SK-MEL-5 (cell line): ENCODE measurements at places on chromosomes 5 and 9. TPM values are rescaled to one million over a fixed set of nuclear protein-coding genes. Genes with fewer than 3 reads are reported as not detected.

The SLCO6A1 gene
- not detected in 2 replicates for total RNA-seq

The AGXT2 gene
- not detected in 2 replicates for total RNA-seq

DNA sequence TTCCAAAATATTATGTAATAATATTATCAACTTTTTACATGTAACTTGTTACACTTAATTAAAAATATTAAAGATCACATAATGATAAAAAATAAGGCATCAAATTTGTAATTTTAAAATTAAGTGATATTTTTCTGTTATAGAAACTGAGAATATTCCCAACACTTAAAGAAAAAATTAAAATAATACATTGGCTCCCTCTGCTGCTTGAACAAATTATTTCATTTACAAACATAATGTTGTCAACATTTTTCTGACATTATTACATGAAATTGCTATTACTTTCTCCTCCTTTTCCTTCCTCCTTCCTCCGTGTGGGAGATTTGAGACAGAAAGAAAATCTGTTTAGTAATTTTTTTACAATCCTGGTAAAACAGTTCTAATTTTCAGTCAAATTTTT lies 42.3 kb downstream of the RNF180 start:
- DNase-seq: peak; percentile 47

GRCh38 chr9:130939405-130940026 lies 469 bp upstream of the FIBCD1 start:
- DNase-seq: no peak

- no peak for DNase-seq
Measured at GRCh38 chr5:83586874-83587776, 115.6 kb downstream of the VCAN start.

GRCh38 chr5:136037001-136037705 lies 8.4 kb downstream of the TGFBI start:
- peak; percentile 94 for DNase-seq

GRCh38 chr9:125145425-125145824 lies 2.1 kb upstream of the SCAI start:
- DNase-seq: no peak
